ENCODE measurements at places on chromosomes 3 and 15. TPM values are rescaled to one million over a fixed set of nuclear protein-coding genes. Genes with fewer than 3 reads are reported as not detected.

DNA sequence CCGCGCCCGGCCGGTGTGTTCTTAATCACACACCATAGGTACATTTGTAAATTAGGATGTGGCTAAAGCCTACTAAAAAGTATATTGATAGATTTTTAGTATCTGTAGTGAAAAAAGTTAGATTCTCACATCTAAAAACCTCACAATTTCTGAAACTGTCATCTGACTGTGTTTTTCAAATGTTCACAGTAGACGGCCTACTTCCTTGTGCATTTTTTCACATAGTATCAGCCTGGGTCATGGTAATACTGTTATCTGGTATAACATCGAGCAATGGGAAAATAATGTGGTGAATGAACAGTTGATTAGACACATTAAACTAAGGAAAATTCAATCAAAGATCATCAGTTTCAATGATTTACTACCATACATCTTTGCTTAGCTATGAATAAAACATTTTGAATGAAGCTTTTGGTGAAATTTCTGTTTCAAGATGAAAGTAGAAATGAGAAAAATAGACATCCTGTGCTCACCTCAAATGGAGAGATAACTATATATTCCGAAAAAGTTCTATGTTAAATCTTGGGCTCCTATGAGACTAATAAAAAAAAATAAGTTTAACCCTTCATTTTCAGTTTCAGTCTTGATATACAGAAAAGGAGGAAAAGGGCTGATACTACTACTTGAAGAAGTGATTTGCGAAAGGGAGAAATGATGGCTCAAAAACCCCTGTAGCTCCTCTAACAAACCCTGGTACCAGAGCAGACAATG, 262.7 kb downstream of the ZBTB20 start:
- no peak for DNase-seq

The TMED3 gene
- total RNA-seq = 164 TPM

- DNase-seq = no peak
Observed at GRCh38 chr3:31765871-31766270, 215.2 kb downstream of the OSBPL10 start.

The CCRL2 gene
- total RNA-seq = 6.0 TPM

The RASL12 gene
- total RNA-seq = not detected

DNA sequence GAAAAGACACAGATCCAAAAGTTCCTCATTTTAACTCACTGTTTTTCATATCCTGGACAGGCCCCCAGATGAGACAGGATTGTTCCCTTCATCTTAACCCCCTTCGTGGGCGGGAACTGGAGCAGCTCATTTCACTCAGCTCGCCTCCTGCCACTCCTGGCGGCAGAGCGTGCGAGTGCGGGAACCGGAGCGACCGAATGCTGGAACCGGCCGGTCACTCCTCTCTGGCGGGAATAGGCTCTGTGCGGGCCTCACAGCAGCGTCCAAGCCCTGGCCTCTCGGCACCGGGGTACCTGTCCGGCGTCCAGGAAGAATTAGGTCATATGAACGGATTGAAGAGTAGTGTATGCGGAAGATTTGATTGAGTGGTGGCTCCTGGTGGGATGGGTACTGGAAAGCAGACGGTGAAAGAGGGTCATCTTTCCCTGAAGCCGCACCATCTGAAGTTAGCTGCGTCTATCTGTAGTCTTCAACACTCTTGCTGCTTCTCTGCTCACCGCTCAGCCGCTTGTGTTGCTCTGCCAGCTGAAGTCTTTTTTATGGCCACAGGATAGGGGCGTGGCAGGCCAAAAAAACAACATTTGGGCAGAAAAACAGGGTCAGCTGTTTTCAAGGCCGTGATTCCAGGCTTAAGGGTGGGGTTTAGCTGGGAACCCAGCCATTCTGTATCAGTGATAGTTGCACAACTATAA, 42.3 kb upstream of the FXR1 start:
- DNase-seq = no peak

- DNase-seq = no peak
Observed at GRCh38 chr3:137768361-137769321, 4.5 kb downstream of the SOX14 start.

The TGM5 gene
- total RNA-seq = not detected

DNA sequence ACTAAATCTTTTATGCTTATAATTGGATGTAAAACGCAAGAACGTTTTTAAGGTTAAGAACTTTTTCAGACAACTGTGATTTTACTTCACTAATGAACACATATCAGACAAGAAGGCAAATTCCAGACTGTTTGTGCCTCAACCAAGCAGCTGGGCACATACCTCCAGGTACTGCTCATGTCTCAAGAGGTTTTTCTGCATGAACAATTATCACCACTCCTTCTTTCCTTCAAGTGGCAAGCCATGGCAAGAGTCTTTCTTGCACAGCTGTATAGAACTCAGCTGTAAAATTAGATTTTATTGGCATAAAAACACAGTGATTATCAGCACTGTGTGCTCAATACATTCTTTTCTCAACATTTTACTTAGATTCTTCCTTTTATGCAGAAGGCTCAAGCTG, 64.3 kb downstream of the FNDC3B start:
- no peak for DNase-seq

The CHRD gene
- total RNA-seq = not detected

- no peak for DNase-seq
Observed at GRCh38 chr3:142624341-142625152, 28.4 kb downstream of the PLS1 start.

DNA sequence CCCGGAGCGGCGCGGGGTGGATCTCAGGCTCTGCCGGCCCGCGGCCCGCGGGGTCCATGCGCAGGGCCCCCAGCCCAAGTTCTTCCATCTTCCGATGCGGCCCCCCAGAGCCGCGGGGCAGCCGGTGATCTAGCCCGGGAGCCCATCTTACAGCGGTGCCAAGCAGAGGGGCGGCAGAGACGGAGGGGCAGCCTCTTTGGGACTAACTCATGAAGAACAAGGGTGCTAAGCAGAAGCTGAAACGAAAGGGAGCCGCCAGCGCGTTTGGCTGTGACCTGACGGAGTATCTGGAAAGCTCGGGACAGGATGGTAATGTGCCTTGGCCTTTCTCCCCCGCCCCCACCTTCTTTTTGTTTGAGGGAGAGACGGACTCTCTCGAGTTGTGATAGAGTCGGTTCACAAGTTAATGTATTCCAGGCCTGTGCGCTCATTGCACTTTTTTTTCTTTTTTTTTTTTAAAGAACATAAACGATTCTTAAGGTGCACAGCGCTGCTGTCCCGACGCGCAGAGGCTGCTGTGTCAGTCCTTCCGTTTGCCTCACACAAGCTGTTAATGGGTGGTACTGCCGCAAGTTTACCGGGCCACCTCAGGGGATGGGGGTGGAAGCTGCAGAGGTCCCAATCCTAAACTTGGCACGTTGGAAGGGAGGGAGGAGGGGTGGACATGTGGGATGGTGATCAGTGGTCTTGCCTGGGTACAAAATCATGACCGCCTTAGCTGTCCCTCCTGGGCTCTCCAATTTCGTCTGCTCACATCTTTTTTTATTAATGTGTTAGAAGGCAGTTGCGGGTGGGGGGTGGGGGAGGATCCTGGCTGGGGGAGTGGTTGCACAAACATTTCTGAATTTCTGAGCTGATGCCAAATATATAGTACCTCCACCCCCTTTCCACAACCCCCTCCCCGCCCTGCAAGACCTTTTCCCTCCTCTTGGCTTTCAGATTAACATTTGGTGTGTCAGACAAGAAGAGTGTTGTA, 801 bp downstream of the ARHGAP31 start:
- DNase-seq = peak; percentile 52

The MRPL47 gene
- 68.0 TPM for total RNA-seq

The SEMA3B gene
- 63.9 TPM for total RNA-seq

DNA sequence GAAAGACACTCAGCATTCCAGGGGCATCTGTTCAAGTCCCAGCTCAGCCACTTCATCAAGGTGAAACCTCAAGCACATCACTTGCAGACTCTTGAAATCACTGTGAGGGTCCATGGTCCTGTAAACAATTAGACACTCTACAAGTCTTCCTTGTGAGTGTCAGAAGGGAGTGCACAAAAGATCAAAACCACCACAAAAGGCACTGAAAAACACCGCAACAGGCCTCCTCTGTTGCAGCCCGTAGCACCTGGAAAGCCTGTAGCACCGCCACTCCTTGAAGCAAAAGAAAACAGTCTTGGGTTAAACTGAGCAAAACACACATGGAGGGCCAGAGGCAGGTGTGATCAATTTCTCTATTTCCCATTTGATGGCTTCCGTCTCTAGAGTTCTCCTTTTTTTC, 63.8 kb upstream of the SNRK start:
- DNase-seq = no peak

- peak; percentile 74 for DNase-seq
Observed at GRCh38 chr3:188749010-188749617, 422.7 kb upstream of the TPRG1 start.

The DAZL gene
- total RNA-seq = 0.04 TPM

The GOLGA8J gene
- total RNA-seq = not detected

- no peak for DNase-seq
Observed at GRCh38 chr15:92663250-92663951, 7.8 kb upstream of the FAM174B start.

The EOGT gene
- 5.2 TPM for total RNA-seq

The SGO1 gene
- total RNA-seq = 12.6 TPM

- no peak for DNase-seq
Observed at GRCh38 chr3:188829130-188829529, 342.6 kb upstream of the TPRG1 start.

- DNase-seq = no peak
Observed at GRCh38 chr3:158489181-158489580, 81.8 kb upstream of the MLF1 start.

DNA sequence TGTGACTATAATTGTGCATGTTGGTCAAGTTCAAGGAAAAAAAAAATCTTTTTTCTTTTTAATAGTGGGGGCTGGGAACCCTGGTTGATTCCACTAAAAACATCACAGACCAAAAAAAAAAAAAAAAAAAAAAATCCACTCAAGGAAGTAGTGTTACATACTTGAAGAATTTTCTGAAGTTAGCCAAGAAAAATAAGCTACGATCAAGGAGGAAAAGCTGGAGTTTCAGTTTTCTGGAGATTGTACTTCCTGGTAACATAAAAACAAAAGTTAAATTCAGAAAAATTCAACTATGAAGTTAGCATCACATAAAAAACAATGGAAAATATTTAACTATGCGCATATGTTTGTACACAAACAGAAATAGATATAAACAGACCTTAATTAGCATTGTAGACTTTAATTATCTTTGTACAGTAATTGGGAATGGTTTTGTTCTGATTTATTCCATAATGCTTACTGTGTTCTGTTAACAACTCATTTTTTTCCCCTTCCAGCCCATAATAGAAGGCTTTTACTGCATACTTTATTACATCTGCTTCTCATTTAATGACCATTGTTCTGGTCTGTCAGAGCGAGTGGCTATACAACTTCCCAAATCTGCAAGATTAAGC, 194.3 kb downstream of the RORA start:
- DNase-seq = no peak

The TUSC7 gene
- not detected for total RNA-seq

DNA sequence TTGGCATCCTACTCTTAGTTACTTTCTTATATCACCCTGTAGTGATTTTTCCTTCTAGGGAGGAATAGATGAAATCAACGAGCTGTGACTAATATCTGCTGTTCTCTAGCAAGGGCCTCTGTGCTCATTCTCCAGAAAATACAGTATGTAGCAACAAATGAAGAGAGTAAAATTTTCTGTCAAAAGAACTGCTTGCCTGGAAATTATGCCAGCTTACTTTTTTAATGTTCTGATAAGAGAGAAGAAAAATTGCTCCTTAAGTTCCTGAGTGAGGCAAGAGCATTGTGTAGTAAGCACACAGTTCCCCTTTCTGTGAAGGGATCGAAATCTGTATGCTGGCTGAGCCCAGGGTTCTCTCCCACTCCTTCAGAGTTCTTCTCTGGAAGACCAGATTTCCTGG, 51.4 kb upstream of the GK5 start:
- no peak for DNase-seq

GRCh38 chr3:125061170-125061569, 5.4 kb upstream of the HEG1 start:
- no peak for DNase-seq

The GTPBP8 gene
- total RNA-seq = 63.8 TPM

DNA sequence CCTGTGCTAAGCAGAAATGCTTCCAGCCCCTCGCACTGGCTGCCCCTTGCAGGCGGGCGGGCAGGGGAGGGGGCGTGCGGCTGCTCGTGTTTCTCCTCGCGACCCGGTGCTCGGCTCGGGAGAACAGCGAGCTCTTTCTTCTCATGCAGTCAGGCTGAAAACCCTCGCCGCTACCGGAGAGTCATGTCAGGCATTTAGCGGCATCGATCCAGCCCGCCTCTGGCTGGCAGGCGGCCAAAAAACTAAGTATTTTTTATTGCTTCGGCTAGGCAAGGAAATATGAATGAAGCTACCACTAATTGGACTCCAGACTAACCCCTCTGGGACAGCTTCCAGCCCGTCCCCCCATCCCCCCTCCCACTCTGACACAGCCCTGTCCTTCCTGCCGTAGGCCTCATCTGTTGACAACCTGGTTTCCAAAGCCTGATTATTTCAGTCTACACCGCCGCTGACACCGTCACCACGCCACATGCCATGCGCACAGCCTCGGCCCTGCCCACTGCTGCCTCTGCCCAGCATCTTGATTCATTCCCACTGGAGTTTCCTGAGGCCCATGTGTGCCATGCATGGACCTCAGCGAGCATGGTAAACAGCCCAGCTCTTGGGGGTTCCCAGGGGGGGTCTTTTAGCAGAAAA, 35.3 kb downstream of the TLE3 start:
- DNase-seq = peak; percentile 32

- DNase-seq = peak; percentile 67
Observed at GRCh38 chr15:82951472-82952157, 905 bp downstream of the HOMER2 start.

The ASB14 gene
- not detected for total RNA-seq

GRCh38 chr15:40714144-40714543, 19.2 kb downstream of the RAD51 start:
- DNase-seq = no peak

- no peak for DNase-seq
Observed at GRCh38 chr15:61130950-61131942, 97.9 kb downstream of the RORA start.

DNA sequence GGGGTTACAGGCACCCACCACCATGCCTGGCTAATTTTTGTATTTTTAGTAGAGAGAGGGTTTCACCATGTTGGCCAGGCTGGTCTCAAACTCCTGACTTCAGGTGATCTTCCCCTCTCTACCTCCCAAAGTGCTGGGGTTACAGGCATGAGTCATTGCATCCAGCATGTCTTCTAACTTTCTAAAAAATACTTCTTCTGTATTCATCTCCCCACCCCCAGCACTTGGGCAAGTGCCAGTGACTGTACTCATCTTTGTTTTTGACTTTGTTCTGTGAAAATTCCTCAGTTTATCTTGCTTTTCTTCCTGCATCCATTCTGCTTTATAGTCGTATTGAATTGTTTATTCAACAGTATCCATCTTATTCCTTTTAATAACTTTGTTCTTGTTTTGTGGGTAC, 47.6 kb downstream of the ARIH1 start:
- no peak for DNase-seq
